ENCODE measurements at places on chromosomes 12 and 14.

- DNase-seq: no peak
These were observed 249.9 kb upstream of the FLRT2 start for GRCh38 chr14:85280074-85280473.

- no peak for DNase-seq
These were observed 11.0 kb upstream of the MGP start for GRCh38 chr12:14896521-14897169.

- DNase-seq: no peak
These were observed 2.0 kb downstream of the ZBTB25 start for GRCh38 chr14:64501411-64502171.

DNA sequence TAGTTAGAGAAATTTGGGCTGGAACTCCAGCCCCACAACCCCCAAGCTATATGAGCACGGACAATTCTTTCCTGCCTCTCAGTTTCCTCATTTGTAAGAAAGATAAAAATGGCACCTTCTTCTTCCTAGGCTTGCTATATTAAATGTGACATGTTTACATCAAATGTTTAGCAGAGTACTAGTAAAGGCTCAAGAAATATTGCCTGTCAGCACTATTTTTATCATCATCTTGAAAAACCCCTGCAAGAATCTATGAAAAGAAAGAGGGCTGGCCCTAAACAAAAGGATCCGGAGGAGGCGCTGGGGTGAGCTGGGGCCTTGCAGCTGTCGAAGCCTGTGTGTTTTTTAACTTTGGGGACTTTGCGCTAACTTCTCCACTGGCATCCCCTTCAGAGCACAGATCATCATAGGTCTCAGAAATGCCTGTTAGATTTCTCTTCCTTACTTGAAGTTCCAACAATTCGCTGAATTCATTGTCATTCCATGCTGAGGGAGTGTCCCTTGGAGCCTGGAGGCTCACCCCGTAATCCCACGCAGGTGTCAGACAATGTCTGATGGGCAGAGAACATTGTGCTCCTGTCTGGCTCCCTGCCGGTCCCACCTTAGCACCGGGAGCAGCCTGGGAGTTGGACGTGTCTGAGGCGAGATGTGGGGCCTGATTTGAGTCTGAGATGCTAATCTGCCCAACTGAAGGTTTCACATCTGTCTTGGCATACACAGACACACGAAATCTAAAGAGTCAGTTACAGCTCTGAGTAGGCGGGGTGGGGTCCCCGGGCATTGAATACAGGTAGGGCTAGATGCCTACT is 206.8 kb downstream of the NUAK1 start:
- DNase-seq: no peak

GRCh38 chr14:47678157-47678556 is 2.8 kb upstream of the MDGA2 start:
- DNase-seq: no peak

Data from stimulated activated CD4-positive, alpha-beta T cell treated with anti-CD3 and anti-CD28 coated beads, Interleukin-15, amount 100 ng/mL, for 24 hours (primary cell).